ENCODE measurements at places on chromosomes 7 and 10. TPM values are rescaled to one million over a fixed set of nuclear protein-coding genes. Genes with fewer than 3 reads are reported as not detected.

- DNase-seq: no peak
Observed at GRCh38 chr7:15086131-15086611, 183.6 kb upstream of the DGKB start.

GRCh38 chr7:95066737-95067530 lies 159.5 kb downstream of the PPP1R9A start:
- no peak for DNase-seq

- no peak for DNase-seq
Observed at GRCh38 chr10:20990604-20991003, 93.5 kb upstream of the NEBL start.

GRCh38 chr7:51066405-51066882 lies 250.2 kb downstream of the COBL start:
- DNase-seq: peak; percentile 21

DNA sequence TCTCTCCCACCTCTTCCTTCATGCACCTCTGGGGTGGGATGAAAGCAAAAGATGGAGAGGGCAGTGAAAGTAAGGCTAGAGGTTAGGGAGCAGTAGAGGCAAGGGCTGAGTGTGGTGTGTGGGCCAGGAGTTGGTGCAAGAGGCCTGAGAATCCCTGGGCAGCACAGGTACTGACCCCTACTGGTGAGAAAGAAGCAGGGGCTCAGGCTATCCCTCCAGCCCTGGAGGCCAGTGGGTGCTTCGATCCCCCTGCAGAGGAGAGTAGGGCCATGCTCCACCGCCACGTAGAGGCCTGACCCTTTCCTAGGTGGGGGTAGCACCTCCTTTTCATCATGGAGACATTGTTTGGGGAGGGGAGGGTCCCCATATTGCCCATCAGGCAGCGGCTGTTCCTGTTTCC lies 9.8 kb downstream of the CDHR1 start:
- no peak for DNase-seq

DNA sequence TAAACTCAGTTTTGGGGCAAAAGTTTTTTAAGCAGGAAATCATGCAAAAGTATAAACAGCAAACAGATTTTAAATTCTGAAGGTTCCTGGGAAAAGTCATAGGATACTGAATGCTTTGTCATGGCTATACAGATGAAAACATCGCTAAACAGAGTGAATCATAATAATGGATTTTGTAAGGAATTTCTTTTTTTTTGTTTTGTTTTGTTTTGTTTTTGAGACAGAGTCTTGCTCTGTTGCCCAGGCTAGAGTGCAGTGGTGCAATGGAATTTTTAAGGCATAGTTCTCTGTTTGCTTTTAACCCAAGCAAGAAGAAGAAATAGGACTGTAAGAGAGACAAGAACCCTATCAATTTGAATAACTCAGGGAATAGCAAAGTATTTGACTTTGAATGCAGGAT lies 285.3 kb downstream of the NRG3 start:
- DNase-seq: no peak

DNA sequence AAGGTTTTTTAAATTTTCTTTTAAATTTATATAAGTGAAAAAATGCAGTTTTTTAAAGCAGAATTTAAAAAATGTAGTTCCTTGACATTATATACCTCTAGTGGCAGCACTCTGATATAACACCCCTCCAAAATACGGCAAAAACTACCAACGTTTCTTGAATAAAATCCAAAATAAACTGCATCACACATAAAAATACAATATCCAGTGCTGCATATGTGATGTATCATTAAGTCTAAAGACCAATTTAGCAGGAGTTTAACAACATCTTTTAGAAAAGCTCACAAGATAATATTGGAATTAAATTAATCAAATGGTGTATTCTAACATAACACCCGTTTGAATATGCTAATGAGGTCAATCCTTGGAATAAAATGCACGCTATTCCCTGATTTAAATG lies 1.4 kb downstream of the TCERG1L start:
- no peak for DNase-seq

- no peak for DNase-seq
Observed at GRCh38 chr7:80858141-80858903, 60.5 kb downstream of the SEMA3C start.

GRCh38 chr10:61992671-61993668 lies 91.5 kb downstream of the ARID5B start:
- no peak for DNase-seq

- no peak for DNase-seq
Observed at GRCh38 chr7:129950933-129951225, 1.9 kb downstream of the UBE2H start.

DNA sequence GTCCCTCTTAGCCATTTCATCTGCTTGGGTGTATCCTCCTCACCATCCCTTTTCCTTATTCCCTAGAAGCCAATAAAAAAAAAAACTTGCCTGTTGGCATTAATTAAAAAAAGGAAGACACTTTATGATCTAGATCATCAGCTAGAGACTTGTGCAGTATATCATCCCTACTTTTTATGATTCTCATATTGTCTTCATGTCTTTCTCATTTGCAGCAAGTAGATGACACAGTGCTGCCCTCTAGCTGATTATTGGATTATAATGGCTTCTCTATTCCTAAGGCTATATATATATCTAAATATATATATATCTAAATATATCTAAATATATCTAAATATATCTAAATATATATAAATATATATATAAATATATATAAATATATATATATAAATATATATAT lies 272.4 kb upstream of the LRGUK start:
- no peak for DNase-seq

- no peak for DNase-seq
Observed at GRCh38 chr10:82591421-82591820, 716.4 kb downstream of the NRG3 start.

GRCh38 chr10:34003561-34003960 lies 669.1 kb upstream of the NRP1 start:
- DNase-seq: no peak

DNA sequence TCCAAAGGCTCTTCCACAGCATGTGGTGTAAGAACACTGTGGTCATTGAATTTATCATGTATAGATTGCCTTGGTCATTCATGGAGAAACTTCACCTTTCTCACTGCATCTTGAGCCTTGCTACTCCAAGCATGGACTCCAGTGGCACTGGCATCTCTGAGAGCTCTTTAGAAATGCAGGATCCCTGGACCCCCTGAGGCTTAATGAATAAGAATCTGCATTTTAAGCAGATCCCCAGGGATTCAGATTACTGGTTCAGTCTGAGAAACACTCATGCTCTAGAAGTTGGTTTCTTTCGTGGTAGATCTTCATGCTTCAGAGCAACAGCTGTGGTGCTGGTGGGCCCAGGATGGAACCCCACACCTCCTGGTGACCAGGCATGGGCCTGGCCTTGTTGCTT lies 63.2 kb downstream of the CFAP58 start:
- no peak for DNase-seq

- no peak for DNase-seq
Observed at GRCh38 chr10:95391581-95392216, 100.9 kb upstream of the PDLIM1 start.

GRCh38 chr7:17564678-17565212 lies 266.3 kb downstream of the AHR start:
- no peak for DNase-seq

GRCh38 chr7:132785870-132786269 lies 209.6 kb upstream of the PLXNA4 start:
- DNase-seq: no peak

DNA sequence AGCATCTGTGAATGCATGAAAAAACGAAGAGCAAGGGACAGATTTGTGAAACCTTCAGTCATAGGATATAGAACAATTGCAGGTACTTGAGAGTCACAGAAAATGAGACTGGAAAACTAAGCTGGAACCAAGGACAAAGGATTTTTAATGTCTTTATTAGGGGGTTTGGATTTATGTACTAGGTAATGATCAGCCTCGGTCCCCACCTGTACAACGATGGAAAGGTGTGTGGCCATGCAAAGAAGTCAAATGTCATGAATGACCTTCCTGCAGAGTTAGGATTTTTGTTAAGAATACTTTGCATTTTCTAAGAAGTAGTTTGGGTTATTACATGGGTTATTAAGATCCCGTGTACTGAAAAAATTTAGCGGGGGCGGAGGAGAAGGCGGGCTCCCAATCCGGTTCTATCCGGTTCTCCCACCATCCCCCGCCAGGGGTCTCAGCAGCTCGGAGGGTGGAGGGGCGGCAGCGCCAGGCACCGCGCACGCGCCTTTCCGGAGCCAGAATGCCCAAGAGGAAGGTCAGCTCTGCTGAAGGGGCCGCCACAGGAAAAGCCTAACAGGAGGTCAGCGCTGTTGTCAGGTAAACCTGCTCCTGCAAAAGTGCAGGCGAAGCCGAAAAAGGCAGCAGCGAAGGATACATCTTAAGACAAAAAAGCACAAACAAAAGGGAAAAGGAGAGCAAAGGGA lies 327.5 kb upstream of the PLXDC2 start:
- DNase-seq: peak; percentile 50

DNA sequence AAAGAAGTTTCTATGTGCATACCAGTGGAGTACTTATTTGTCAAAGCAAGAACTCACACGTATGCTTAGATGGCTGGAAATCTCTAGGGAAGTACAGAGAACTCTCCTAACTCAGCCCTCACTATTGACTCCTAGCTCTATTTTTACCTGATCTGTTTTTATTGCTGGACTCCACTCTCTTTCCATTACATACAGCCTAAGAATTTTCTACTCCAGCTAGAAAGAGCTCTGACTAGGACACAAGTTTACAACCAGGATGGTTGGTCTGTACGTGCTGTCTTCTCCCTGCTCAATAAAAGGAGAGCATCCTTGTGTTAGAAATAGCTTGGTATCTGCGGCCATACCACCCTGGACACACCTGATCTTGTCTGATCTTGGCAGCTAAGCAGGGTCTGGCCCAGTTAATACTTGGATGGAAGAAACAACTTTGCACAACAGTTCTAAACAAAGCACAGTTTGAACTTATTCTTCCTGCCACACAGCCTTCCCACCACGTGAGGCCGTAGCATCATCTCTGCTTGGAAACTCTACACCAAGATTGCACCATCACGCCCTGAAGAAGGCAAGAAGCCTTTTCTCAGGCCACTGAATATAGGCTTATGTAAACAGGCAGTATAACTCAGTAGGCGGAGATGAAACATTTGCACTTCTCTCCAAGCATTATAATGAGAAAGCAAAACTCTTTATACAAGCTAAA lies 50.7 kb downstream of the KCNMA1 start:
- no peak for DNase-seq

DNA sequence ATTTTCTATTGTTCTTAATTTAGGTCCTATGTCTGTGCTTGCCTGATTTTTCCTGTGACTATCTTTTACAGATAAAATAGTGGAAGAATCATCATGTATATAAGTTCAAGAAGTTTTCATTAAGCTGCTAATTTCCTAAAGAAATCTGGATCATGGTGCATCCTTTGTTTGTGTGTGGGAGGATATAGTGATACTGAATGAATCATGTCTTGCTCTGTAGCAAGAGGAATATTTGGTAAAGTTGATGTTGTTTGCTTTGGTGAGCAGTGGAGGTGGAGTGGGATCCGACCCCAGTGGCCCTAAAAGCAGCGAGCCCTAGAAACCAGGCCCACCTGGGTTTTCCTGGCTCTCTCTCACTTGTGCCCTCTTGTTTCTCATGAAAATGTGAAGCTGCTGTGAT lies 83.7 kb downstream of the CCNY start:
- DNase-seq: no peak

Gene IDI2
- total RNA-seq: not detected

Gene FAM204A
- total RNA-seq: 79.8 TPM

Gene CDK14
- total RNA-seq: 5.6 TPM

Gene FAM221A
- 13.4 TPM for total RNA-seq

Gene HMX2
- 0.17 TPM for total RNA-seq

Gene SHTN1
- 27.9 TPM for total RNA-seq

Gene MRLN
- not detected for total RNA-seq

Gene C10orf143
- 2.3 TPM for total RNA-seq

Gene RFC2
- 15.9 TPM for total RNA-seq

Gene PCDH15
- total RNA-seq: 0.38 TPM
